ENCODE measurements at places on chromosomes 4 and X.
A peak's percentile ranks its signal among the peaks of the same experiment; 100 is the strongest.

GRCh38 chr4:183875251-183875825 lies 29.8 kb upstream of the STOX2 start:
- no peak for DNase-seq
- peaks cover 3% of the 10 kb centered on the region for H3K4me1 ChIP-seq
- H3K36me3 ChIP-seq, result no peaks in the 10 kb centered on the region
- H3K27me3 ChIP-seq, result no peaks in the 10 kb centered on the region
- H3K27ac ChIP-seq, result no peak overlapping the region

DNA sequence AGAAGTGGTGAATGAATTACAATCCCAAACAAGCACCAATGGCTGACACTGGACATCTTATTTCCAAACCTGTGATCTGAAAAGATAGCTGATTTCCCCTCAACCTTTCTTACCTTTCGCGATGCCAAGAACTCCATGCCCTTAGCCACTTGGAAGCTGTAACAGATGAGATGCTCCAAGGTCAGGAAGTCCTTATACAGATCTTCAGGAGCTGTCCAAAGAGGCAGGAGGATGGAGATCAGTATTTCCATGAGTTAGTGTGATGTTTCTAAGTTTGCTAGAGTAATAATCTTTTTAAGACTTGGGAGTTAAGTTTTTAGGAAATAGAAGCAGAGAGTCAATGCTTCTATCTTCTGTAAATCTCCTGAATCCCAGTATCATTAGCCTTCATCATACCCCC lies 32.9 kb downstream of the KDR start:
- H3K27ac ChIP-seq, result no peak overlapping the region
- no peak overlapping the region for H3K4me3 ChIP-seq
- H3K36me3 ChIP-seq, result no peaks in the 10 kb centered on the region
- H3K4me1 ChIP-seq, result no peaks in the 10 kb centered on the region

GRCh38 chrX:17697191-17697590 lies 40.1 kb upstream of the SCML1 start:
- H3K27me3 ChIP-seq, result no peaks in the 10 kb centered on the region
- no peak for DNase-seq
- peaks cover 6% of the 10 kb centered on the region for H3K4me1 ChIP-seq
- no peak overlapping the region for H3K27ac ChIP-seq

DNA sequence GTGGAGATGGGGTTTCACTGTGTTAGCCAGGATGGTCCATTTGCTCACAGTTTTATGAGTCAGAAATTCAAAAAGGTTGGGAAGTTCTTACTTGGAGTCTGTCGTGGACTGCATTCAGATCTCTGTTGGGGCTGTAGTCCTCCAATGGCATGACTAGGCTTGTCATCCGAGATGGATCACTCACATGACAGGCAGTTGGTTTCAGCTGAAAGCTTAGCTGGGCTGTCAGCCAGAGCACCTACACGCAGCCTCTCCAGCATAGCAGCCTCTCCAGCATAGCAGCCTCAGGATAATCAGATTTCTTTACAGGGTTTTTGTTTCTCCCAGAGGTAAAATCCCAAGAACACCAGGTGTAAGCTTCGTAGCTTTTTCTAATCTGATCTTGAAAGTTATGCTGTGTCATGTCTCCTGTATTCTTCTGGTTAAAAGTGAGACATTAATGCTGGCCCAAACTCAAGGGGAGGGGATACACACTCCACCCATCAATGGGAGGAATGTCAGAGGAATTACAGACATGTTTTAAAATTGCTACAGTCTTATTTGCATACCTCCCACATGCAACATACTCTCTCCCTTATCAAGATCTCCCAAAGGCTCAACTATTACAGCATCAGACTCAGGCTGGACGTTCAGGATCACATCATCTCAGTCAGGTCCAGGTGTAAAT lies 31.6 kb upstream of the SOD3 start:
- DNase-seq, result peak; percentile 70

GRCh38 chr4:169630069-169630468 lies 9.7 kb downstream of the CLCN3 start:
- DNase-seq, result no peak
- no peak overlapping the region for H3K4me3 ChIP-seq
- no peaks in the 10 kb centered on the region for H3K27me3 ChIP-seq
- 0 out of 2 replicates have a peak, but pooled peaks cover 3% of the 10 kb centered on the region for H3K36me3 ChIP-seq
- H3K4me1 ChIP-seq, result peaks cover 13% of the 10 kb centered on the region

DNA sequence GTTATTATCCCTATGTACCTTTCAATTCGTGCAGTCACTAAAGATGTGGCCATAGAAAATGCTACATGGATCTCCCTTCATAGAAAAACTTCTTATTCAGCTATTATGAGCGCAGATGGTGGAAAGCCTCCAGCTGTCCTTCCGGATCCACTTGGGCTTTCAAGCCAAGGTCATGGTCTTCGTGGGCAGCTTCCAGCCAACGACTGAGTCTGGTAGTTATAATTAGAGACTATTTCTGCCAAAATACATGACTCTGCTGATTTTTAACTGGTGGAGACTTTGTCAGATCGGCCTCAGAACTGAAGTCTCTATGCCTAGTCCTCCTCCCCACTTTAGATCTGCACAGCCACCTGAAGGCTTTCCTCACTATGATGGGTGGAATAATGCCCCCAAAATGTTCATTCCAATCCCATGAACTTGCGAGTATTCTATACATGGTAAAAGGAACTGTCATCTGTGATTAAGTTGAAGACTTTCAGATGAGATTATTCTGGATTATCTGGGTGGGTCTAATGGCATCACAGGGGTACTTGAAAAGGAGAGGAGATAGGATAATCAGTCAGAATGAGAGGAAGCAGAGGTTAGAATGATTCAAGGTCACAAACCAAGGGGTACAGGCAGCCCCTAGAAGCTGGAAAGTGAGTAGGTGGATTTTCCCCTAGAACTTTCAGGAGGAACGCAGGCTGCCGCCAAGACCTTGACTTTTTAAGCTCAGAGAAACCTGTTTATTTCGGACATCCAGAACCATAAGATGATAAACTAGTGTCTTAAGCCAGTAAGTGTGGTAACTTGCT lies 171.1 kb upstream of the CXCL13 start:
- H3K36me3 ChIP-seq, result no peaks in the 10 kb centered on the region
- DNase-seq, result no peak
- no peaks in the 10 kb centered on the region for H3K27me3 ChIP-seq
- H3K4me3 ChIP-seq, result no peak overlapping the region
- H3K4me1 ChIP-seq, result no peaks in the 10 kb centered on the region

- no peaks in the 10 kb centered on the region for H3K36me3 ChIP-seq
- no peaks in the 10 kb centered on the region for H3K4me1 ChIP-seq
- H3K27me3 ChIP-seq, result no peaks in the 10 kb centered on the region
- H3K4me3 ChIP-seq, result no peak overlapping the region
- no peak for DNase-seq
Measured at GRCh38 chrX:152537373-152537772, 86.3 kb upstream of the GABRA3 start.

DNA sequence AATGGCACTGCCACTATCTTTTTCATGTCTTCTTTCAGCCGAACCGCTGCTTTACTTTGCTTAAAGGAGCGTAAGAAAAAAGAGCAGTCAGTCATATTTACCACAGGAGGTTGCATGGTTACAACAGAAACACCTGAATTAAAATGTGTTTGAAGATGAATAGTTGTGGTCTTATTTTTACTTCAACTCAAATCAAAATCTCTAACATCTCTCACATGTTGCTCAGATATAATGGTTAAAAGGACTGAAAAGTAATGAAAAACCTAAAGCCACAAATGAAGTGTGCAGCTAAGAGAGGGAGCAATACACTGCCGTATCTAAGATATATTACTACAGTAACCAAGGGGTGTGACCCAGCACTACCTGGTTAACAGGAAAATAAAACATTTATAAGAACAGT lies 27.4 kb downstream of the FAM13A start:
- DNase-seq, result no peak
- H3K4me3 ChIP-seq, result no peak overlapping the region
- no peaks in the 10 kb centered on the region for H3K36me3 ChIP-seq
- no peaks in the 10 kb centered on the region for H3K4me1 ChIP-seq
- H3K27me3 ChIP-seq, result no peaks in the 10 kb centered on the region

DNA sequence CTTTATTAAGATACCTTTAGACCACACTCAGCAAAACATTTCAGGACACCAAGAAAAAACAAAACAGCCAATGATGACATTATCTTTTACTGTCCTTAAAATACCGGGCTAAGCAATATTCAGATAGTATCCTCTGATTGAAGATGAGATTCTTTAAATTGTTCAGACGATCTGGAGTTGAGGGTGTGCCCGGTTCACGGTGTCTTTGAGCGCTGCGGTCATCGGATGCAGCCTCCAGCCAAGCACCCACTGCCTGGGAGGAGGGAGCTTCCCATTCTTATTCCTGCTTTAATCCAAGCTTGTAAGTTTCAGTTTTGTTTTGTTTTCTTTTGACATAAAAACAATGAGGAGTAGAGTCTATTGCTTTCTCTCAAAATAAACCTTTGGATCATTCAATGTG lies 14.1 kb downstream of the FAM149A start:
- no peaks in the 10 kb centered on the region for H3K27me3 ChIP-seq
- no peaks in the 10 kb centered on the region for H3K4me1 ChIP-seq
- H3K36me3 ChIP-seq, result no peaks in the 10 kb centered on the region
- no peak overlapping the region for H3K4me3 ChIP-seq

GRCh38 chr4:142909908-142910307 lies 63.8 kb upstream of the INPP4B start:
- no peaks in the 10 kb centered on the region for H3K4me1 ChIP-seq
- no peak overlapping the region for H3K27ac ChIP-seq

DNA sequence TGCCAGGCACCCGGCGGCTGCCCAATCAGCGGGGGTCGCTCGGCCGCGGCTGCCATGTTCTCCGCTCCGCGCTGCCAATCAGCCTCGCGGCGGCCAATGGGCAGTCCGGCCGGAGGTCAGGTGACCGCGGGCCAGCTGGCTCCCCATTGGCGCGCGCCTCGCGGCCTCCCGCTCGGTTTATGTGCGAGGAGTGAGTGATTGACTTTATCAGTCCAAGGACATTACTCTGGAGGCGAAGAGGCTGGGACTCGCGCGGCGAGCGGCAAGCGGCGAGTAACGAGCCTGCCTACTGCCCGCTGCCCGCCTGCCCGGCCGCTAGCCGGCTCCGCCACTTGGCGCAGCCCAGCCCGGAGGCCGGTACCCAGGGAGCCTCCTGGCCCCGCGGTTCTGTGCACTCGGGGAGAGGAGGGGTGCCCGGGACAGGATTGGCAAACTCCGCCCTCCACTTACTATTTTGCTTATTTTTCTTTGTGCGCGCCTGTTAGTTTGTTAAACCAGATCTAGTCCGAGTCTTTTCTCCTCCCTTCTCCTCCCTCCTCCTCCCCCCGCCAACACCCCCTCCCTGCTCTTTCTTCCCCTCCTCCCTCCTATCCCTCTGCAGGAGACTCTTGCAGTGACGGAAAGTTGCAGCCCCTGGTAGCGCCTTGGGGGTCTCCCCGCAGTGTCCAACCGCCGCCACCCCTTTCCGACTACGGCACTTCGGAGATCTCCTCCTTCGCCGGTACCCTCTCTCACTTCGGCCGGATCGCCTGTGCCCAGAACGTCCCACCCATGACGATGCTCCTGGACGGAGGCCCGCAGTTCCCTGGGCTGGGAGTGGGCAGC lies at the start of gene ZIC3:
Gene ZIC3 (plus strand): TSS at position 207 of the 825 bp plus-strand sequence. CDS start 565 bp downstream, at position 772.
- peaks cover 71% of the 10 kb centered on the region for H3K27me3 ChIP-seq
- no peak within 1 kb of the TSS for H3K27ac ChIP-seq
- DNase-seq, result no peak
- H3K4me3 ChIP-seq, result peak within 1 kb of the TSS; percentile 32

DNA sequence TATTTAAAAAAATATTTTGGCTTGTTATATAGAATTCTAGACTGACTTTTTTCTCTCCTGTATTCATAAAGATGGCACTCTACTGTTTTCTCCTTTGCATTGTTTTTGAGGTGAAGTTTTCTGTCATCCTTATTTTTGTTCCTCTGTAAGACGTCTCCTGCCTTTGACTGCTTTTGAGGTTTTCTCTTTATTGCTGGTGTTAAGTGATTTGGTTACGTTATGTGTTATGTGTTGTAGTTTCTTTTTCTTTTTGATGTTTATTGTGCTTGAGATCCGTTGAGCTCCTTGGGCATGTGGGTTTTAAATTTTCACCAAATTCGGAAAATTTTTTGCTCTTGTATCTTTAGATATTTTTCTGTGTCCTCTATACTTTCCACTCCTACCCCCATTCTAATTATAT lies 50.0 kb downstream of the KDM6A start:
- H3K27ac ChIP-seq, result no peak overlapping the region
- DNase-seq, result no peak
- H3K4me3 ChIP-seq, result no peak overlapping the region
- H3K4me1 ChIP-seq, result no peaks in the 10 kb centered on the region
- no peaks in the 10 kb centered on the region for H3K36me3 ChIP-seq

- H3K4me3 ChIP-seq, result no peak overlapping the region
- no peak overlapping the region for H3K27ac ChIP-seq
- H3K4me1 ChIP-seq, result no peaks in the 10 kb centered on the region
- DNase-seq, result no peak
- no peaks in the 10 kb centered on the region for H3K36me3 ChIP-seq
Measured at GRCh38 chr4:157804986-157805385, 367.8 kb downstream of the GASK1B start.

DNA sequence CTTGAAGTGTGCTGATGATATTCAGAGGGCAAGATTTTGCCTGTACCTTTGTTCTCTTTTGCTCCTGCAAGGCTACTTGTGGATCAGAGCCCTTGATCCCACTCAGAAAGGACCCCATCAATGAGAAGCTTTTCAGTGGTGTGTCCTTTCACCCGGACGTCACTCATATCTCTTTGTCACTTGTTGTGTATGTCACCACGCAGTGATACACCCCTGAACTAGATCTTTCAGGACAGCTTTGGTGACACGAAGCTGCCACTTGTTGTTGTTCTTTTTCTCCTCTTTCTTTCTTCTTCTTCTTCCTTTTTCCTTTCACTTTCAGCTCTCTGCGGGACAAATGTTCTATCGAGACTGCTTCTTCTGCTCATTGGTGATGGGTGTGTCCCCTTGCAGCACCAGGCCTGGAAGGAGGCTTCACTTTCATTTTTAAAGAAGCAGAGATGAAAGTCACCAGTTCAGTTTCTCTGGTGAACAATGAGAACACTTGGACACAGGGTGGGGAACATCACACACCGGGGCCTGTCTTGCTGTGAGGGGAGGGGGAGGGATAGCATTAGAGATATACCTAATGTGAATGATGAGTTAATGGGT lies 83.6 kb downstream of the NBDY start:
- no peaks in the 10 kb centered on the region for H3K36me3 ChIP-seq
- no peak overlapping the region for H3K4me3 ChIP-seq
- DNase-seq, result no peak
- no peaks in the 10 kb centered on the region for H3K27me3 ChIP-seq

Measured in RWPE2 (cell line).